ENCODE measurements at places on chromosomes 3 and 15.

DNA sequence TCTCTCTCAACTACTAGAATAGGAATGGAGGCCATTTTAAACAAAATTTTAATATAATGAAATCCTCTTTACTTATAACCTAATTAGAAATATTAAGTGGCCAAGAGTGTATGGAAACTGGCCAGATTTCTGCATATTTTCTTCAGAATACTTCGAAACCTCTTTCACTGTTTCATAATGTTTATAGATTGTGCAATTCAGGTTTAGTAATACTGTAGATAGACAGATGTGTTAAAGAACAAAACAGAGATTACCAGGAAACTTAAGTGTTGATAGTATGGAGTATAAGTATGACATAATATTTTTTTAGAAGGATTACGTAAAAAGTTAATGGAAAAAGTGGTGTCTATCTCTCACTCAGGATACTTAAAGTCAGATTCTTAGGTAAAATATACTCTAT is 4.7 kb downstream of the ABHD5 start:
- no peak for DNase-seq

- no peak for DNase-seq
Observed at GRCh38 chr3:10552631-10552943, 47.2 kb upstream of the ATP2B2 start.

GRCh38 chr3:129606636-129607390 is at the start of gene PLXND1:
Gene PLXND1 (minus strand): TSS chr3:129606676. CDS start chr3:129606639, 37 bp downstream.
- peak; percentile 89 for DNase-seq

GRCh38 chr15:62933386-62933785 is 109.2 kb upstream of the TPM1 start:
- DNase-seq = no peak

DNA sequence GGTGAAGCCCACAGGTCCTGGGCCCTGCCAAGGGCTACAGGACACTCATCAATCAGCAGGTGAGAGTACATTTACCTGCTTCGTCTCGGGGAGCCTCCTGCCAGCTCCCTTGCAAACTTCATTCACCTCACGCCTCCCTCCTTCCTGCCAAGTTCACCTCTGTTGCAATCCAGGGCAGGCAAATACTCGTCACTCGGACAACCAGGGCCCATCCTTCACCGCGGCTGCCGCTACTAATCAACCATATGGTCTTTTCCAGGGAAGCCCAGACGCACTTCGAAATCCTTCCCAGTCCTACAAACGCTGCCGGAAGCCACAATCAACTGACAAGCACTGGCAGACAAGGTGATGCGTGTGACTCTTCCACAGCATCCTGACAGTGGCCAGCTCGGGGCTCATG is 200.7 kb upstream of the NSMCE3 start:
- DNase-seq = no peak

GRCh38 chr3:197989651-197990050 is 29.6 kb downstream of the LMLN start:
- DNase-seq = no peak

DNA sequence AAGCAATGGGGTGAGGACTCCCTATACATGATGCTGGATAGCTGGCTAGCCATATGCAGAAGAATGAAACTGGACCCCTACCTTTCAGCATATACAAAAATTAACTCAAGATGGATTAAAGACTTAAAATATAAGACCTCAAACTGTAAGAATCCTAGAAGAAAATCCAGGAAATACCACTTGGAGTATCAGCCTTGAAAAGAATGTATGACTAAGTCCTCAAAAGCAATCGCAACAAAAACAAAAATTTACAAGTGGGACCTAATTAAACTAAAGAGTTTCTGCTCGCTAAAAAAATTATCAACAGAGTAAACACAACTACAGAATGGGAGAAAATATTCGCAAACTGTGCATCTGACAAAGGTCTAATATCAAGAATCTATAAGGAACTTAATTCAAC is 94.3 kb downstream of the XRN1 start:
- DNase-seq = no peak

GRCh38 chr3:153767601-153768560 is 353.3 kb upstream of the ARHGEF26 start:
- DNase-seq = no peak

DNA sequence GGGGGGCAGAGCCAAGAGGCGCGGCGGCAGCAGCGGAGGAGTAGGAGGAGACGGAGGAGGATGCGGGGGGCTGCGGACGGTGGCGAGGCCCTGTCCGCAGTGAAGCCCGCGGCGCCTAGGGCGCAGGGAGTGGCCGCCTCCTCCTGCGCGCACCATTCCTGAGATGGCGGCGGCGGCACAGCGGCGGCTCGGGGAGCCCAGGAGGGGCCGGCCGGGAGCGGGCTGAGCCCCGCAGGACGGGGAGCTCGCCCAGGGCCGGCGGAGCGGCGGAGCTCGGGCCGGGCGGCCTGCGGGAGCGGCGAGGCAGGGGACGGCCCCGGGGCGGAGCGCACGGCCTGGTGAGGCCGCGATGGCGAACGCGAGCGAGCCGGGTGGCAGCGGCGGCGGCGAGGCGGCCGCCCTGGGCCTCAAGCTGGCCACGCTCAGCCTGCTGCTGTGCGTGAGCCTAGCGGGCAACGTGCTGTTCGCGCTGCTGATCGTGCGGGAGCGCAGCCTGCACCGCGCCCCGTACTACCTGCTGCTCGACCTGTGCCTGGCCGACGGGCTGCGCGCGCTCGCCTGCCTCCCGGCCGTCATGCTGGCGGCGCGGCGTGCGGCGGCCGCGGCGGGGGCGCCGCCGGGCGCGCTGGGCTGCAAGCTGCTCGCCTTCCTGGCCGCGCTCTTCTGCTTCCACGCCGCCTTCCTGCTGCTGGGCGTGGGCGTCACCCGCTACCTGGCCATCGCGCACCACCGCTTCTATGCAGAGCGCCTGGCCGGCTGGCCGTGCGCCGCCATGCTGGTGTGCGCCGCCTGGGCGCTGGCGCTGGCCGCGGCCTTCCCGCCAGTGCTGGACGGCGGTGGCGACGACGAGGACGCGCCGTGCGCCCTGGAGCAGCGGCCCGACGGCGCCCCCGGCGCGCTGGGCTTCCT is at the start of gene GPR27:
GPR27 (plus strand) TSS at position 155 of the 909 bp plus-strand sequence; CDS start at position 350, 195 bp downstream.
- DNase-seq = peak; percentile 49

GRCh38 chr3:110727056-110727455 is 344.6 kb upstream of the NECTIN3 start:
- DNase-seq = no peak

- DNase-seq = no peak
Observed at GRCh38 chr3:189982321-189982945, 138.3 kb downstream of the P3H2 start.

DNA sequence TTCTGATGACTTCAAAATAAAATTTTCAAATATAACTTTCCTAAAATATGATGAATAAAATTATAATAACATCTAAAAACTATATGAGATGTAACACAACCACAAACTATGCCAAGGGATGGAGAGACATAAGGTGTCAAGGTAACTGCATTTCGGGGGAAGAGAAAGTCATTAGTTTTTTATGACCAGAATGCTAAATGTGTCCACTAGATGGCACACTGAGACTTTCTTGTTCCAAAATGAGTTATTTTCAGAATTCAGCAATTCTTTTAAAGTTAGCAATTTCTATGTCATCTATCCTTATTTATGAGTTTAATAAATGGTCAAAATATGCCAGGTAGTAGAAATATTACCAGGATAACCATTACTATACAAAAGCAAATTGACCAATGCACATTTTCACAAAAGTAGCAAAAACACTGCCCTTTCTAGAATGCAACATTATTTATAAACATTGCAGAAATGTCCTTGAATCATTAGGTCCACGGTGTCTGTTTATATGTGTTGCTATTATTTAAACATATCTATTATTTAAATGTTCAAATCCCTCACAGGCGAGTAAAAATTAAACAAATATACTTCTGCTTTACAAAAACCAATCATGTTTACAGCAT is 374.2 kb downstream of the PLCL2 start:
- DNase-seq = peak; percentile 41

DNA sequence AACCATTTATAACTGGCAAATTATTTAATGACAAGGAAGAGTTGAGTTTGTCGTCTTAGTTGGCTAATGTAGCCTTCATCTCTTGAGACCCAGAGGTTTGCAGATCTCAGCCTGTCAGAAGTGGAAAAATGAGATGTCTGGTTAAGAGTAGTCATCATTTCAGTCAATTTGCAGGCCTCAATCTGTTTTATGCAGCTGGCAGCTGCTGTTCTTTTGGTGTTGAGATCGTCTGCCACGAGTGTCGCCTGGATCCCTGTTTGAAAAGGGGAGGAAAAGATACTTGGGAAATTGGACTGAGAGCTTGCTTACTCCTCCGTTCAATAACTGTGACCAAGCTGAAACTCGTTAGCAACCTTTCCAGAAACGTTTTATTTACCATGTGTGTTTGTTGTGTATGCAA is 2.3 kb downstream of the PHLDB2 start:
- DNase-seq = no peak

All from GM20000 (cell line).